ENCODE measurements at places on chromosomes 2 and 18. TPM values are rescaled to one million over a fixed set of nuclear protein-coding genes. Genes with fewer than 3 reads are reported as not detected.

Gene PLGLB2
- total RNA-seq = not detected

Gene CIB4
- total RNA-seq = not detected

Gene GAL3ST2
- 2.2 TPM for total RNA-seq

Gene CCDC148
- not detected for total RNA-seq

Gene SLC4A5
- 9.5 TPM for total RNA-seq

Gene SMAD7
- 80.8 TPM for total RNA-seq

Gene HOXD11
- total RNA-seq = not detected

Gene SERPINB8
- 28.4 TPM for total RNA-seq

All from thoracic aorta (tissue), 2 donors.